Esophagus muscularis mucosa (tissue), 4 donors: ENCODE measurements at places on chromosomes 11 and 22. TPM values are rescaled to one million over a fixed set of nuclear protein-coding genes. Genes with fewer than 3 reads are reported as not detected.

Gene LRRC75B
- total RNA-seq, result 20.7 TPM

GRCh38 chr22:22738959-22739585 lies 94.7 kb downstream of the GGTLC2 start:
- H3K36me3 ChIP-seq, result no peaks in the 10 kb centered on the region
- H3K27ac ChIP-seq, result no peak overlapping the region
- peak; percentile 57 for DNase-seq

Gene TSSK2
- not detected for total RNA-seq

GRCh38 chr11:116176484-116177005 lies 596.2 kb downstream of the BUD13 start:
- H3K27me3 ChIP-seq, result no peaks in the 10 kb centered on the region
- DNase-seq, result no peak

Gene EHF
- total RNA-seq, result not detected

DNA sequence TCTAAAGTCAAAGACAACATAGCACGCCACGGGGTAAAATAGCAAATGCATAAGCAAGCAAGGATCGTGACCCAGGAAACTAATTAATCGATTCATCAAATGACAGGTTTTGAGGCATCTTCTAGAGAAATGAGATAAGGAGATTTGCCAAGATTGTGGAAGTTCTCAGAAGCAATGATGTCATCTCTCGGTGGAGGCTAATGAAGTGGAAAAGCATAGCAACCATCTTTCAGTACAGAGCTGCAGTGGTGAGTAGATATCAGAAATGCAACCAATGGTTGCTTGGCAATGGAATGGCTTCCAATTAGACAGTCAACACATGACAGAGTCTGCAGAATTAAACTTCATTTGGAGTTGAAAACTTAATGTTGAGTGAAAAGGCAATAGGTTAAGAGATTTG lies 116.0 kb downstream of the KIRREL3 start:
- H3K27ac ChIP-seq, result no peak overlapping the region
- no peak for DNase-seq

DNA sequence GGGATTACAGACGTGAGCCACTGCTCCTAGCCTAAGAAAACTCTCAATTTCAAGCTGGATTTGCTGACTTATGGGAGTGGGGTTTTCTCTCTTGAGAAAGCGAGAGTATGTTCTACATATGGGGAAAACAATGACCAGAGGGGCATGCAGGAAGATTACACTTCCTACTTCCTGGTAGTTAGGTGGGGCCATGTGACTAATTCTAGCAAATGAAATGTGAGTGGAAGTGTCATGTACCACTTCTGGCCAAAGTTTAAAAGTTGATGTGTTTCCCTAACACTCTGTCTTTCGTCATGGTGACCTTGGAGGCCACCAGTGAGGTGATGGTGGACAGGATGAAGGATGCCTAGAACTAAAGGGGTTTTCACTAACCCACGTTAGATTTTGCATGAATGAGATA lies 50.5 kb downstream of the PARVG start:
- no peak overlapping the region for H3K27ac ChIP-seq
- H3K4me3 ChIP-seq, result no peak overlapping the region
- no peak for DNase-seq
- H3K4me1 ChIP-seq, result no peaks in the 10 kb centered on the region

- no peaks in the 10 kb centered on the region for H3K27me3 ChIP-seq
- peak overlapping the region; percentile 36 for H3K27ac ChIP-seq
- no peak overlapping the region for H3K4me3 ChIP-seq
- peaks cover 46% of the 10 kb centered on the region for H3K4me1 ChIP-seq
- DNase-seq, result no peak
Measured at GRCh38 chr22:37193629-37194191, 5.7 kb upstream of the C1QTNF6 start.

DNA sequence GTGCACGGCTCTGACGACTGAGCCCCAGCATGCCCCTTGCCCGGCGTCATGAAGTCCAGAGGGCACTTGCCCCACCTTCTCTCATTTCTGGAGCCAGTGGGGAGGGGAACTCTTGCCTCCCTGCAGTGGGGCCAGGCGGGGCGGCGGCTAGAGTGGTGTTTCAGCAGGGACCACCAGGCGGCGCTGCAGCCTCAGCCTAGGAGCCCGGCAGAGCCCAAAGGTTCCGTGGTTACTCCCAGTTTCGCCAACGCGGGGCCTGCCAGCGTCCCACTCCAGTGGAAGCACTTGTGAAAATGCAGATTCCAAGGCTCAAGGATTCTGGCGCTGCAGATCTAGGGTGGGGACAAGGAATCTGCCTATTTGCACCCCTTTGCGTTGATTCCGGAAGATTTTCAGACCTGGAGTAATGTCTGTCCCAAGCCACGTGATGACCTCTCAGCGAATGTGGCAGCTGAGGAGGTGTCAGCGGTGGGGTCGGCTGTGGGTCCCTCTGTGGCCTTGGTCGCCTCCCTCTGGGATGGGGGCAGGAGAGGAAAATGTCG lies 55.7 kb downstream of the CD82 start:
- no peak overlapping the region for H3K27ac ChIP-seq
- H3K27me3 ChIP-seq, result no peaks in the 10 kb centered on the region
- H3K4me1 ChIP-seq, result peaks cover 45% of the 10 kb centered on the region
- DNase-seq, result peak; percentile 93

DNA sequence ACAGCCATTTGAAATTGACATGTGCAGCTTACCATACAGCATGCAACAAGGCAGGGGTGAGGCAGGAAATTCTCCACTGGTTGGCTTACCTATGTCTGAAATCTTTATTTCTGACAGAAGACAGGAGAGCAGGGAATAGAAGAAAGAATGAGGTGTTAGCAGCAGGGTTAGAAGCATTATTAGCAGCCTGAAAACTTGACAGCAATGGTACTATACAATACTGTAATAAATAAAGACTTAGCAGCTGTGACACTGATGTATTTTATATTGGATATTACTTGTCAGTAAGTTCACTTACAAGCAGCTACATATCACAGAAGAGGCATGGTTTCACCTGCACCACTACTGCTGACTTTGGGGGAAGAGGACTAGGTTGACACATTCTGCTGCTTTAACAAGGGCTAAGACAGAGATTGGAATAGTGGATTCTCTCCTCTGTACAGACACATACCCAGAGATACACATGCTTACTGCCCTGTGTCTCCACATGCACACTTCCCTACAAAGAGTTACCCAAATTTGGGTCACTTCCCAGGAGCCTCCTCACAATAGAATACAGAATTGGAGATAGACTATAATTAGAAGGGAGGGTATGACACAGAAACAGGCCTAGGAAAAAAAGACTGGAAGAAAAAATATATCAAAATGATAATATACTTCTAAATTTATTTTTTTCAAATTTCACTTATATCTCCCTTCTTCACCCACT lies 145.8 kb upstream of the NARS2 start:
- H3K4me1 ChIP-seq, result peaks cover 3% of the 10 kb centered on the region
- no peaks in the 10 kb centered on the region for H3K27me3 ChIP-seq
- H3K36me3 ChIP-seq, result no peaks in the 10 kb centered on the region
- no peak for DNase-seq

DNA sequence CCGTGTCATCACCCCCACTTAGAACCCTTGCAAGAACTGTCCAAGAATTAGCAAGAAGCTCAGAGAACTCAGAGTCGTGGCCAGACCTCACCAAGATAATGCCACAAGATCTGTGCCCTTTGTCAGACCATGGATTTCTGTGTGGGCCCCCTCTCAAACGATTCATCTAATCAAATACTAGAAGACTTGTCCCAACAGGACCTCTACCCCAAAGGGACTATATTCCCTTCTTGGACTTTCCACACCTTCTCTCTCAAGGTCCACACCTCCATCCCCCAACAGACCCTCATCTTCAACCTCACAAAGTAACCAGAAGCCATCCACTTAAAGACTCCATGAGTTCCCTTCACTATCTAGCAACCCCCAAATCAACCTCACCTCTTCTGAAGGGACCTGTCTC lies 2.8 kb downstream of the POLR3H start:
- no peak overlapping the region for H3K4me3 ChIP-seq
- H3K27ac ChIP-seq, result no peak overlapping the region
- H3K27me3 ChIP-seq, result no peaks in the 10 kb centered on the region
- H3K4me1 ChIP-seq, result peaks cover 65% of the 10 kb centered on the region
- DNase-seq, result no peak

Gene GAB2
- 42.4 TPM for total RNA-seq

DNA sequence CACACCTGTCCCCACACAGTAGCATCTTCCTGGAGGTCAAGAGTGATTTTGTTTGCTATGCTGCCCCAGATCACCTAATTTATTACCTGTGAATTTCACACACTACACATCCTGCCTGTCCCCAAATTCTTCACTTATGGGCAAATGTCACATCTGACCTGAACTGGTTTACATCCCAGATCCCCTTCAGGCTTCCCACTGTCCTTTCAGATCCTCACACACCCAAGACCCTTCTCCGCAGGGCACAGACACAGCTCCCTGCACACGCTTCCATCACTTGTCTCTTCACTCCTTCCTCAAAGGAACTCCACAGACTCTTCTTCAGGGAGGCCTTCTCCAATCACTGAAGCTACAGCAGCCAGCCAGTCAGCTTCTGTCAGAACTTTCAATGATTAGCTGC lies 118.7 kb upstream of the IGLL5 start:
- H3K36me3 ChIP-seq, result no peaks in the 10 kb centered on the region
- H3K27me3 ChIP-seq, result no peaks in the 10 kb centered on the region
- H3K27ac ChIP-seq, result no peak overlapping the region
- no peak for DNase-seq

DNA sequence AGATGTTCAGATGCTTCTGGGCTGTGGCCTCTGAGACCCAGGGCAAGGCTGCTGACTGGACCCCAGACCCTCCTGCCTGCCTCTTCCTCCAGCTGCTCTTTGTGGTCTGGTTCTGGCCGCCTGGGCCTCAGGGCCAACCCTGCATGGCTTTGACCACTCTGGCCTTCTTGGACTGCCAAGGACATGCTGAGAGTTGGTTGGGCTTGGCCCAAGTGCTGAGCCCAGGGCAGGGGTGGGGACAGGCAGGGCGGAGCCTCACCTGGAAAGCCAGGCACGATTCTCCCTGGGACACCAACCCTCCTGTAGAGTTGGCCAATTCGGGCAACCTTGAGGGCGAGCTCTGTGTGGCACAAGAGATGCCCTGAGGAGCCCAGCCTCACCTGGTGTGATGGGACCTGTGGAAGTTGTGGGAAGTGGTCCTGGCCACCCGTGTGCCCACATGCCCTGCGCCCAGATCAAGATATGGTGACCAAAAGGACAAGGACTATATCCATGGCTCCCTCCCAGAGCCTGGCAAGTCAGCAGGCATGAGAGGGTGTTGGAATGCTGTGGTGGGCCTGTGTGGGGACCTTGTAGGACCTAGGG lies 11.6 kb downstream of the TANGO2 start:
- peaks cover 62% of the 10 kb centered on the region for H3K4me1 ChIP-seq
- H3K27me3 ChIP-seq, result no peaks in the 10 kb centered on the region
- no peak overlapping the region for H3K4me3 ChIP-seq
- no peak overlapping the region for H3K27ac ChIP-seq

DNA sequence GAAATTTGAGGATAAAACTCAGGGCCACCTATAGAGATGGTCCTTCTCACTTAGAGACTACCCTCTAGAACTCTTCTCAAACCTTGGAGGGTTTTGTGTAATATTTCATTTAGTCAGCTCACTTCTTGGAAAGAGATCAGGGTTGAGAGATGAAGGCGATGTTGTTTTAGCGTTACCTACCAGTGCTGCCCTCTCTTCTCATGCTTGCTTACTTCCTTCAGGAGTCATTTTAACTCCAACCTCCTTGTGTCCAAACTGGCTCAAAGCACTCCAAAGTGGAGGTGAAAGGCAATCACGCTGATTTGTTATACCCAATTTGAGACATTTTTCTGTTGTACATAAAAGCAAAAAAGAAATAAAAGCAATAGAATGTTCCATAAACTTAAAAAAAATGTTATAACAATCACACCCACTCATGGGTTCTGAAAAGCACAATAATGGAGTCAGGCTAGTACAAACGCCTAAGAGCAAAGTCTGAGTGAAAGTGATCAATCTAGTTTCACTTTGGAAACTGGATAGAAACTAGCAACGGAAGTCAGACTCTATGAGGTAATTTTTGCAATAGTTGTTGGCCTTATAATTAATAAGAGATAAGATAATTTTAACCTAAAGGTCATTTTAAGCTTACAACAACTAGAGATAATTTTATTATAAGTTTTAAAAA lies 117.1 kb downstream of the MRTFA start:
- H3K36me3 ChIP-seq, result peaks cover 2% of the 10 kb centered on the region
- no peak overlapping the region for H3K27ac ChIP-seq
- DNase-seq, result no peak
- no peaks in the 10 kb centered on the region for H3K27me3 ChIP-seq

Gene TEF
- 33.2 TPM for total RNA-seq

DNA sequence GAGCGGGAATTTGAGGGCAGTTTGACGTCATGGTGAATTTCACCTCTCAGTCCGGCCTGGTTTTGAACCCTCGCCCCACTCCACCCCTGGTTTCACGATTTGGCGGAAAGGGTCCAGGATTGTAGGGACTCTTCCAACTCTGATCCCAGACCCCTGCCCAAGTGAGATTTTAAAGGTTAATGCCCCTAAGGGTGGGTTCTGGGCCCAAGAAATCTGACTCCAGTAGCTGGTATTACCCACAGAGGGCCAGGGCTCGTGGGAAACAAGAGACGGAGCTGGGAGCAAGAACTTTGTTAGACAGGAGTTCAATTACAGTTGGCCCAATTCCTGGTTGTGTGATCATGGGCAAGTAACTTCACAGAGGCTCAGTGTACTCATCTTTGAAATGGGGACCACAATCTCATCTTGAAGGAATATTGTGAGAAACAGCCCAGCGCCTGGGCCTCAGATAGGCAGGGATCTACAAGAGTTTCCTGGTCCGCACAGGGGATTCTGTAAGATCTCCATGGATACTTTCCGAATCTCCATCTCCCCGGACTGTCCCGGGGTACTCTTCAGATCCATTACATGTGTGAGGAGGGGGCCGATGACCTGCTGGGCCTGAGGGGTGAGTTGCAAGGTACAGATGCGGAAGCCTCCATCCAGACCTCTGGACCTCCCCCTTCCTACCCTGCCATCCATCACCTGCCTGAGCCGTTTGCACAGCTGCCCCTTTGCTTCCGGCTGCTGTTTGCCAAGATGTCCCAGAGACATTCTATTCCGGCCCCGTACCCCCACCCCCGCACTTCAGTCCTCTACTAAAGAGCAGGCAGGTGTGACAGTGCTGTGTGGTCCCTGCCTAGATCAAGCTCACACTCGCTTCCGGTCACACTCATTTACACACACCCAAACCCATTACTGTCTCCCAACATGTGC lies 687 bp upstream of the CALCA start:
- peaks cover 39% of the 10 kb centered on the region for H3K4me1 ChIP-seq
- no peaks in the 10 kb centered on the region for H3K36me3 ChIP-seq
- DNase-seq, result no peak
- H3K27me3 ChIP-seq, result no peaks in the 10 kb centered on the region
- H3K4me3 ChIP-seq, result no peak overlapping the region

- no peak overlapping the region for H3K4me3 ChIP-seq
- H3K27ac ChIP-seq, result peak overlapping the region; percentile 65
- H3K4me1 ChIP-seq, result peaks cover 34% of the 10 kb centered on the region
- H3K36me3 ChIP-seq, result no peaks in the 10 kb centered on the region
- H3K27me3 ChIP-seq, result no peaks in the 10 kb centered on the region
Measured at GRCh38 chr11:11163236-11163635, 189.8 kb downstream of the CSNK2A3 start.
